Vein endothelial cell (primary cell): ENCODE measurements at places on chromosomes 5 and 9. TPM values are rescaled to one million over a fixed set of nuclear protein-coding genes. Genes with fewer than 3 reads are reported as not detected.

Gene SLC27A6
- total RNA-seq: not detected in 2 replicates

Gene TRPM3
- under 0.01 and 0.48 TPM in 2 replicates for total RNA-seq

Gene PCDHB11
- 0.57 and 0.65 TPM in 2 replicates for total RNA-seq

Gene CCDC192
- total RNA-seq: not detected in 2 replicates

Gene SLC36A3
- not detected in 2 replicates for total RNA-seq

Gene NOXA1
- total RNA-seq: 1.9 and 2.0 TPM in 2 replicates

Gene PCDHB15
- total RNA-seq: 0.98 and 1.1 TPM in 2 replicates

Gene LMAN2
- 274 and 342 TPM in 2 replicates for total RNA-seq
